GM04503 (cell line): ENCODE measurements at places on chromosomes 16 and 17.

DNA sequence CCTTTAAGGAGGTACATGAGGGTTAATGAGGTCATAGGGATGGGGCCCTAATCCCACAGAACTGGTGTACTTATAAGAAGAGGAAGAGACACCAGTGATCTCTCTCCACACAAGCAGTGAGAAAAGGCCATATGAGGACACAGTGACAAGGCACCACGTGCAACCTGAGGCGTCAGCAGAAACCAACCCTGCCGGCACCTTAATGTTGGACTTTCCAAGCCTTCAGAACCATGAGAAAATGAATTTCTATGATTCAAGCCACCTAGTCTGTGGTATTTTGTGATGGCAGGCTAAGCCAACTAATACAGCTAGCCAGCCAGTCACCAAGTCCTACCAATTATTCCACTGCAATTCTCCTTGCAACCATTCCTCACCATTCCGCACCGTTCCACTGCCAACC is 39.5 kb downstream of the COPRS start:
- no peak for DNase-seq

DNA sequence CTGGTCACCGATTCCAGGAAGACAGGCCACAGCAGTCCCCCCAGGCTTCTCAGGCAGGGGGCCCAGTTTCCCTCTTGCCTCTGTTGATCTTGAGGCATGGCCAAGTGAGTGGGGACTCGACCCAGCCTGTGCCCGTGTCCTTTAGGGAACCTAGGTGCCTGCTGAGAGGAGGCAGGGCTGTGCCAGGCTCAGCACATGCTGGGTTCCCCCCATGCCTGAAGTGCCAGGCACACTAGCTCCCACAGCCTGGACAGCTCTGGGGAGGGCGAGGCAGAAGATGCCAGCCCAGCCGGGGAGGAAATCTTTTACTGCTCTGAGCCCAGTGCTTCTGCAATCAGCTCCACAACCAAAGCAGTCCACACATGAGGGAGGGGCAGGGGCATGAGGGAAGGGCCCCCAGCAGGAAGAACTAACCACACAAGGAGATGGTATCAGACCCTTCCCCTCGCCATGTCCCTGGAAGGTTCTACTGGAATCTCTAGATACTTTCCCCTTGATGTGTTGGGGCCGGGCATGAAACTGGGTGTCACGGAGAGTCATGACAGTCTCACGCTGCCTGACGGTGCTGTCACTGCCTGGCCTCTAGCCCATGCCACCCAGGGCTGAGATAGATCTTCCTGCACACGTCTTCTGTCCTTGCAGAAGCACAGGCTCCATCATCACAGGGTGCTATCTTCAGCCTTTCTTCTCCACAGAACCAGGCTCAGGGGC is 25.5 kb downstream of the MYO18A start:
- no peak for DNase-seq

- DNase-seq: no peak
Measured at GRCh38 chr17:61729690-61730268, 133.5 kb downstream of the BRIP1 start.

DNA sequence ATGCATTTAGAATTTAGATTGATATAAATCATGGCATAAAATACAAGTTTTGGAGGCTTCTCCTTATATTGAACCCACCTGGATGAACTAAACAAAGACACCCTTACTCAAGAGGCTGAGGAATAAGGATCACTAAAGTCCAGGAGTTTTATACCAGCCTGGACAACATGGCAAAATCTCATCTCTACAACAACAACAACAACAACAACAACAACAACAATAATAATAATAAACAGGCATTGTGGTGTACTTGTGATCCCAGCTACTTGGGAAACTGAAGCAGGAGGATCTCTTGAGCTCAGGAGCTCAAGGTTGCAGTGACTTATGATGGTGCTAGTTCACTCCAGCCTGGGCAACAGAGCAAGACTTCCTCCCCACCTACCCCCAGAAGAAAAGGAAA is 558.0 kb downstream of the TOX3 start:
- DNase-seq: no peak

- no peak for DNase-seq
Measured at GRCh38 chr17:78779850-78780249, 2.2 kb downstream of the CYTH1 start.

DNA sequence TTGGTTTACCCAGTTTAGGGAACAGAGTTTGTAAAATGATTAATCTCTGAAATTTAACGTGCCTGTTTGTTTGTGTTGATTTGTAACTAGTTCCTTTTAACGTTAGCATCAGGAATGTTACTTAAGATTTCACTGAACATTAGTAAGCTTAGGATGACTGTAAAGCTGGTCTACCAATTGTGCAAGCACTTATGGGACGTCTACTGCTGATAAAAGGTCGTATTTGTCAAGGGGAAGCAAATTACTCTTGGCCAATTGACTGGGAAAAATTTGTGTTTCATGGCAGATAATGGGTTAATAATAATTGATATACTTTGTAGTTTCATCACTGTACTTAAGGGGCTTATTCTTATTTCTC is 11.8 kb downstream of the METTL9 start:
- DNase-seq: no peak

DNA sequence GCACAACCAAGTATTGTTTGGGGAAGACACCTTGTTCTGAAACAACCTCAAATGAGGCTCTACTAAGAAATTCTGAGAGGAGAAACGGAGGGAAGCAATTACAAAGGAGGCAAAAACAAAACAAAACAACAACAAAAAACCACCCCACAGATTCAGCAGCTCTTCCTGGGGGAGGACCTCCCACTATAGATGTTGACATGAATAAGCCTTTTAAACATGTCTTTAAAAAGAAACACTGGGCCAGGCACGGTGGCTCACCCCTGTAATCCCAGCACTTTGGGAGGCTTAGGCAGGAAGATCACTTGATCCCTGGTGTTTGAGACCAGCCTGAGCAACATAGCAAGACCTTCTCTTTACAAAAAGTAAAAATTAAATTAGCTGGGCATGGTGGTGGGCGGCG is 22.6 kb upstream of the JPH3 start:
- DNase-seq: no peak

GRCh38 chr17:19385521-19385983 is 1.4 kb downstream of the MFAP4 start:
- no peak for DNase-seq

GRCh38 chr17:75060434-75061054 is 13.5 kb downstream of the KCTD2 start:
- no peak for DNase-seq
